ENCODE measurements at places on chromosomes 4 and X.

- DNase-seq = no peak
Measured at GRCh38 chr4:82681754-82682153, 116.8 kb downstream of the SCD5 start.

DNA sequence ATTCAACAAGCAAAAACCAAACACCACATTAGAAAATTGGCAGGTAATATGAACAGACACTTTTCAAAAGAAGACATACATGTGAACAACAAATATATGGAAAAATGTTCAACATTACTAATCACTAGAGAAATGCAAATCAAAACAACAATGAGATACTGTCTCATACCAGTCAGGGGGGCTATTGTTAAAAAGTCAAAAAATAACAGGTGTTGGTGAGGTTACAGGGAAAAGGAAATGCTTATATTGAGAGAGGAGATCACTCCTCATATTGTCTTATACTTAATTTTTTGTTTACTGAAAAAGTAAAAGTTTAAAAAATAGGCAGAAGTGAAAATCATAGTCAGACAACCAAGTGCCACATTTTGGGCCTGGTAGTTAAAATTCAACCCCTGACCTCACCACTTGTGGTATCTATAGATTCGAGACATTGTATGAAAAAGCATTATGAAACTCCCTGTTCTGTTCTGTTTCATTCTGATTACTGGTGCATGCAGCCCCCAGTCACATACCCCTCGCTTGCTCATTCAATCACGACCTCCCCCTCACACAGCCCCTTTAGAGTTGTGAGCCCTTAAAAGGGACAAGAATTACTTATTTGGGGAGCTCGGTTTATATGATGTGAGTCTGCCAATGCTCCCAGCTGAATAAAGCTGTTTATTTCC is 153.7 kb upstream of the FGF16 start:
- no peak for DNase-seq

GRCh38 chrX:97045470-97045869 is 161.8 kb downstream of the RPA4 start:
- no peak for DNase-seq

DNA sequence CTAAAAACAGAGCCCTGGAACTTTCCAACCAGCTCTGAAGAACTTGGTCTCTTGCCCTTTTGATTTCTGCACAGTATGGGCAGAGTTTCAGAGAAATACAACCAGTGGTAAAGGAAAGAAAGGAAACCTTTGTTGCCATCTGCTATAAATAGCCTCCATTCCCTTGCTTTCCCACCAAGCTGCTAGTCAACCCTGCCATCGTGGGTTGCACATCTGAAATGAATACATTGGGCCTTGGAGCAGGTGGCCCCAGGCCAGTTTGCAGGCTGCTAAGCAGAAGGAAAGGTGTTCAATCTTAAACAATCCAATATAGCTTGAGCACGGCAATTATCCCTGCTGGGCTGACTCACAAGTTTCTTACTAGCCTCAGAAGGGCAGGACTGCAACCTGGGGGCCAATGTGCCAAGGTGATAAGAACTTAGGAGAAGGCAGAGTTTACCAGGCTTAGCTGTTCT is 142.5 kb downstream of the PPARGC1A start:
- DNase-seq = peak; percentile 4

GRCh38 chrX:1521459-1521956 is 15.5 kb downstream of the P2RY8 start:
- DNase-seq = no peak

DNA sequence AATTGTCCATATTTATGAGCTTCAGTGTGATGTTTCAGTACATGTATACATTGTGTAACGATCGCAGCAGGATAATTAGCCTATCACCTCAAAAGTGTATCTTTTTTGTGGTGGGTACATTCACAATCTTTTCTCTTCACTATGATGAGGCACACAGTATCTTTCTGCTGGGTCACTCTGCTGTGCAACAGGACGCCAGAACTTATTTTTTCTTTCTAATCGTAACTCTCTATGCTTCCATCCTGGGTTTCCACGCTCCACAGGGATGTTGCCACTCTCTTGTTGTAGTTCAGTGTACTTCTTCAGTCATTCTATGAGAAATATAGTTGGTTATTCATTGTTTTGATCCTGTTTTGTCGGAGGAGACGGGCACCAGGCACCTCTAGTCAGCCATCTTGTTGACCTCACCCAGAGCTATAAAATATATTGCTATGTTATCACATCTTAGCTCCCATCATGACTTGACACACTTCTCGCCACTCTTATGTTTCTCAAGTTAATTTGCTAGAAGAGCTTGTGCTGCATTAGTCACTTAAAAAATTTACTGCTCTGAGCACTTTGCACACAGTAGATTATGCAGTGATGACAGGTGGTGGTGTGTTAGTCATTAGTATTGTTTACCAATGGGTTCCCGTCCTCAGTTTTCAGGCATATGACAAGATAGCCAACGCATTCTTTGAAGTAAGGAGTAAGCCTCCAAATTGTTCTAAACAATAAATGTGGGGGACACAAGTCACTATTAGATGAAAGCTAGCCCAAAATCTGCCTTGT is 1002.7 kb upstream of the PCDH7 start:
- no peak for DNase-seq

DNA sequence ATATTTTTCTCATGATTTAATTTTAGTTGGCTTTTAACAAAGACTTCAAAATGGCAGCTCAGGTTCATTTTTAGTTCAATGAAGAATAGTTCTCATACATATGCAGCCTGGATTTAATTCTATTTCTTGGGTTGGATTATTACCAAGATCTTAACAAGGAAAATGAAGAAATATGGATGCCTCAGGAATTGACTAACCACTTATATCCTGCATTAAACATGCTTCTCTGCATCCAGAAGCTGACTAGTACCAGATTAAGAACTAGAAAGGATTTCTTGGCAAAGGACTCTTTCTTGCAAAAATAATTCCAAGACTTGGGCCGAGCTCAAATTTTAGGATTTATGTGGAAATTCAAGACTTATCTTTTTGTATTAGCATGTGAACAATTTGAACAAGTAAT is 5.6 kb upstream of the KLHL2 start:
- DNase-seq = no peak

- no peak for DNase-seq
Measured at GRCh38 chr4:31645236-31645635, 925.1 kb downstream of the PCDH7 start.

- no peak for DNase-seq
Measured at GRCh38 chr4:74108457-74109115, 9.6 kb upstream of the CXCL2 start.

- no peak for DNase-seq
Measured at GRCh38 chr4:1227816-1228215, 21.1 kb downstream of the CTBP1 start.

GRCh38 chr4:56424697-56425514 is 10.5 kb downstream of the PPAT start:
- no peak for DNase-seq

All from hypothalamus (tissue), 51 donors.